ENCODE measurements at places on chromosomes 7 and 10.
A peak's percentile ranks its signal among the peaks of the same experiment; 100 is the strongest.

DNA sequence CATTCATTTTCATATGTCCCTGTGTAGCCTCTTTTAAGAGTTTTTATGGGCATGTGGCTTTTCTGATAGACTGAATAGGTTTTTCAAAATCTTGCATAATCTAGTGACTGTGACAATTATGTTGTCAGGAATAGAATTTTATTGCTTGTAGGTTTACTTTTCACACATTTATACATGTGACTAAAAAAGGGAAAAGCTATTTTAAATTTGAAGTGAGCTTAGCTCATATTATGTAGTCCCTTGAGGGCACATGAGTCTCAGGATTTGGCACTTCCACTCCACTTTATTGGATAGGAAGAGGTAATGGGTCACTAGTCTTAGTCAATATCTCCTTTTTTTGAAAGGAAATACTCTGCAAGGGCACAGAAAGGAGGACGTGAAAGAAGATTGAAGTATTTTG, 247.3 kb downstream of the SUGCT start:
- no peak for DNase-seq

DNA sequence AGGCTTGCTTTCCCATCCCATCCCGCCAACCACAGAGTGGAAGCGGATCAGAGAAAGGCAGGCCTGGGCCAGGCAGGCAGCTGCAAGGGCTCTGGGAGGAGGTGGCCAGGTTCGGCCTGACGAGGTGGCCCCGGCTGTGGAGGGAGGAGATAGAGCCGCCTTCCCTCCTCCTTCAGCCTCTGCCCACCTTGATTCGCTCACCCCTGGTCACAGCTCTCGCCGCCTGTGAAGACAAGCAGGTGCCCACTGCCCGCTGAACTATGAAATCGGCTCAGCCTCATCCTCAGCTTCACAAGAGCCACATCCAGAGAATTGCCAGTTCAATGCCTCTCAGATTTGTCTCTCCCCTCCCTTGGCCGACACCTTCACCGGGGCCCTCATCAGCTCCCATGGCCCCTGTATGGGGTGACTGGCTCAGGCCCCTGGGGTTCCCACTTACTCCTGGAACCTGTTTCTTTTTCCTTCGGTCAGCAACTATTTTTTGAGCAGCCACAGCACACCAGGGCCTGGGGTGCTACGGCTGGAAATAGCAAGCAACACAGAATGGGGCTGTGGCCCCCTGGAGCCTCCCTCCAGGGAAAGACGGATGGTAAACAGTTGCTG, 80.0 kb upstream of the CHST15 start:
- DNase-seq: no peak

GRCh38 chr7:129279757-129280156, 54.9 kb downstream of the AHCYL2 start:
- DNase-seq: no peak

DNA sequence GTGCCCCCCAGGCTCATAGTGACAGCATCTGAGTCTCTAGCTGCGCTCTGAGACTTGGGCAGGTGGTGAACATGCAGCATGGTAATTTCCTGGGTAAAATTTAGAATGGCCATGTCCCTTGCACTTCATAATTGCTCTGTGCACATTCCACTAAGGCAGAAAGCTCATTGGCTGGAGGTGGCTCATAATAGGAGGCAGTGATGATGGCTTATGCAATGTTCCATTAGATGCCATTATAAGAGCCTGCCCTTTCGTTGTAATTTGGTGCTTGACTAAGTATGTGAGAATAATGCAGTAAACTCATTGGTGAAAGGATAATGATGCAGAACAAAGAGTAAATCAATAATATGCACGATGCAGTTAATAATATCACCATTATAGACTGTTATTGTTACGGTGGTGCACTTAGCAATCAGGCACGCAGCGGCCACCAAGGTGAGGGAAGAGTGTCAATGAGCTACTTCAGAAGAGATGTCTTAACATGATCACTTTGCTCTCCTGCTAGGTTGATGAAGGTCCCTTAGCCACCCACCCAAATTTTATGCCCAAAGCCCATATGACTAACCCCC, 545.9 kb downstream of the KCNMA1 start:
- DNase-seq: no peak

DNA sequence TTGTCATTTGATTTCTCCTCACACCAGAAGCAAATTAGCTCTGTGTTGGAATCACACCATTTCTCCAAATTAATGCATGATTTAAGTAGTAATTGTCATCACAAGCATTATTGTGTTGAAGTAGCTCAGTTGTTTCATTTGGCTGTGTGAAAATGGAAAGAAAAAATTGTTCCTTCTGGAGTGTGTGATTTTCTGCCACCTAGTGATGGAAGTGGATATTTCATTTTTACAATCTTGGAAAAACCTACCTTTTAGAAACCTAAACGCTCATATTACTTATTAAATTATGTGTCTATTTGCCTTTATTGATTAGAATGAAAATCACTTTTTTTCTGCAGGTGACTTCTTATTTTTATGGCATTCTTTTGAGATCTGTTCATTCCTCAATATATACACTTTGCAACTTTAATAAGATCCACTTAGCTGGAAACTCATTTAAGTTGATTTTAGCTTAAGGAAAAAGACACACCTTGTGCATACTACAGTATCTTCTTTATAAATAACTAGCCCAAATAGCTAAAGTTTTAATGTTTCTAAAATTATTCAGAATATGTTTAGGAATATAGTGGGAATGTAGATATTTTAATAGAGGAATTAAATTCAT, 50.0 kb downstream of the SRI start:
- DNase-seq: no peak

DNA sequence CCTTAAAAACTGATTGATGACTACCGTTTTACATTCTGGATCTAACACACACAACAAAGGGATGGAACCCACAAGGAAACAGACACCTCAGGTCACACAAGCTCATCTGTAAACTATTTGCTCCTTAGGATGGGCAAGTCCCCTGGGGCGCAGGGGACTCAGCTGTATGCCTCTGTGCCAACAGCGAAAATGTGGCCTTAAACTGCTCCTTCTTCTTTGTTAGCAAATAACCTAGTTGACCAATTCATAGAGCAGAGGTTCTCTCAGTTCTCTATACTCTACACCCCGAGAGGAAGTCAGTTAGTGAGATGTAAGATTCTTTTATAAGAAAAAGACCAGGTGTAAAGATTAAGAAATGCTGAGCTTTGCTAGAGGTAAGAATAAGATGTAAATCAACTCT, 181.9 kb upstream of the PRSS58 start:
- no peak for DNase-seq

DNA sequence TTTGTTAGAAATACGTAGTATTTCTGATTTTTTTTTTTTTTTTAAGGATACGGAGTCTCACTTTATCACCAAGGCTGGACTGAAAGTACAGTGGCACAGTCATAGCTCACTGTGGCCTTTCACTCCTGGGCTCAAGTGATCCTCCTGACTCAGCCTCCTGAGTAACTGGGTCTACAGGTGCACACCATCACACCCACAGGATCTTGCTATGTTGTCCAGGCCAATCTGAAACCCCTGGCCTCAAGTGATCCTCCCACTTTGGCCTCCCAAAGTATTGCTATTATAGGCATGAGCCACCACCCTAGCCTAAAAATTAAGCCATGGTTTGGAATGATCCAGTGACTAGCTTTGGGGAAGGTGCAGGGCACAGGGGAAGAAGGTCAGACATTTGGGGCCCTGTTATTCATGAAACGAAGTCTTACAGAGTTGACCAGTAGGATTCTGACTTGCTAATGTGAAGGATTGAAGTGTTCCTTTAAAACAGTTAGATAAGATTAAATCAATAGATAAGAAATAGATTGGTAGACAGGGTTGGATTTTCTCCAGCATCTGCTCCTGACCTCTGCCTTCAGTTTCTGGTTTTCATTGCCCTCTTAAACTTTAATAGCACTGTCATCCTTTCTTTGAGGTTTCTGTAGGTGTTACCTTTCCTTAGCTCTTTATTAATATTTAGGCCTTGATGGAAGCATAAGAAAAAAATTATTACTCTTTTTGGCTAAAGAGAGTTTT, 121.6 kb downstream of the LRRC4 start:
- DNase-seq: no peak

- DNase-seq: peak; percentile 56
Observed at GRCh38 chr10:59808896-59809643, 55.8 kb upstream of the MRLN start.

- no peak for DNase-seq
Observed at GRCh38 chr7:37394158-37394557, 54.5 kb downstream of the ELMO1 start.

DNA sequence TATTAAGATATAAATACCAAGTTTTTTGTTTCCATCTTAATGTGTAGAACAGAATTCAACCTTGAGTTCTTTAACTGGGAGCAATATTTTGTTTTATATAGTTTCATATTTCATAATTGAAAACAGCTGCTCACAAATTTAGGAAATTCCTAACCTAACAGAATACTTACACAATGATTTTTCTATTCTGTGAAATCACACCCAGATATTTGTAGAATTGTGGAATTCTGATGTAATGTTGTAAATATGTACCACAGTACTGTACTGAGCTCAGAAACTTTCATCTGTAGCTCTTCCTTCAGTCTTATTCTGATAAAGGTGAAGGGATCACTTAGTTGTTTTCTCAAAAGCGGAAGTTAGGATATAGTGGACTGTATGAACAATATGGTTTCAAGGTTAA, 143.4 kb upstream of the GLI3 start:
- DNase-seq: no peak

DNA sequence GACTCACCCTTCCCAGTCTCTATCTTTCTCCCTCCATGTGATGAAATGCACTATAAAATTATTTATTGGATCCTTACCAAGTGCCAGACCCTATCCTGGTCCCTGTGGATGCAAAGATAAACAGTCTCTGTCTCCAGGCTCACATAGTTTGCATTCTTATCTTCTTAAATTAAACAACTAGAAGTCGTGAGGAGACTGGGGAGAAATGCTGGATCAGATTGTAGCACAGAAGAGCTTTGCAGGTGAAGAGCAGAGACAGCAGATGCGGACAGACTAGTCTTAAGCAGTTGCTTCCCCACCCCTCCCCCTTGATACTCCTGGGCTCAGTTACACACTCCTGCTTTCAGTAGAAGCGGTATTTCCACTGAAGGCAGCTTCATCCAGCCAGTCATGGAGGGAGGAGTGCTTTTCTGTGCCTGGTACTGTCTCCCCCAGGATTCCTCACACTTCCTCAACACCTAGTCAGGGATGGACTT, 20.8 kb upstream of the CDK1 start:
- DNase-seq: no peak

DNA sequence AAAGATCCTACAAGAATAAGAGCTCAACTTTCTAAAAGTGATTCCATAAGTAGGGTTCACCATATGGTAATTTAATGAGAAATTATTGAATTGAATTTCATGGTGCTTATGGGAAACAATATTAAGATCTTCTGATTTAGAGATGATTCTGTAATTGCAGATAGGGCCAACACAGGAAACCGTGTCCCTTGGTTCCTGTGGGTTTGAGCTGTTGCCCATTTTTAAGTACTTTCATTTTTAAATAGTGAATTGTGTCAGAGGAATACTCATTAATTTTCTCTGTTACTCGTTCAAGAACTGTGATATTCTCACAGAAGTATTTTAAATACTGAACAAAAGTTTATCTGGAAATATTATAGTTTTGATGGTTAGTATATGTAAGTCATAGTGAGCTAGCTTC, 129.2 kb downstream of the SRI start:
- DNase-seq: no peak

GRCh38 chr7:120431016-120431415, 158.0 kb downstream of the KCND2 start:
- DNase-seq: no peak

DNA sequence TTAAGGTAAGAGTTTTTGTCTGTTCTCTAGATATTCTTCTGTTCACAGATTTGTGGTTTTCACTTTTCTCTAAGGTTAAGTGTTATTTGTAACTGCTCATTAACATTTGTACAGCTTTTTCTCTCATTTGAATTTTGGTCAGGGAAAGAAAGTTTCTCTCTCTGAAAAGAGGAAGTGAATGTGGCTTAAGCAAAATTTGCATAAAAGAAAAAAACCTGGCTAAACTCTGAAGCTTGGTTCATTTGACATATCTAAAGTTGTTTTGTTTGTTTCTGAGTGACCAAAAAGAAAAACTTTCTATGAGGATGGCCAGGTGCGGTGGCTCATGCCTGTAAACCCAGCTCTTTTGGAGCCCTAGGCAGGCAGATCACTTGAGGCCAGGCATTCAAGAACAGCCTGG, 22.0 kb upstream of the SLC26A4 start:
- DNase-seq: no peak

GRCh38 chr7:46776790-46777189, 805.1 kb downstream of the TNS3 start:
- DNase-seq: no peak

GRCh38 chr10:108434559-108435252, 1270.2 kb upstream of the SORCS1 start:
- no peak for DNase-seq

- DNase-seq: no peak
Observed at GRCh38 chr10:1557081-1557480, 180.2 kb downstream of the ADARB2 start.

DNA sequence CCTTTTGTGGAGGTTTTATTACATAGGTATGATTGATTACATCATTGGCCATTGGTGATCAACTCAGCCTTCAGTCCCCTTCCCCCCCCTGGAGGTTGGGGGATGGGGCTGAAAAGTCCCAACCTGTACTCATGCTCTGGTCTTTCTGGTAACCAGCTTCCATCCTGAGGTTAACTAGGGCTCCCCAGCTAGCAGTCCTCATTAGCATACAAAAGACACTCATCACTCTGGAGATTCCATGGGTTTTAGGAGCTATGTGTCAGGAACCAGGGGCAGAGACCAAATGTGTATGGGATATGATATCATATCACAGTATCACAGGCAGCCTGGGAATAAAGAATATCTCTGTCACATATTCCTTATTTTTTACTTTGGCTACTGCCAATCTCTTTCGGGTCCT, 13.6 kb downstream of the CCSER2 start:
- DNase-seq: no peak

DNA sequence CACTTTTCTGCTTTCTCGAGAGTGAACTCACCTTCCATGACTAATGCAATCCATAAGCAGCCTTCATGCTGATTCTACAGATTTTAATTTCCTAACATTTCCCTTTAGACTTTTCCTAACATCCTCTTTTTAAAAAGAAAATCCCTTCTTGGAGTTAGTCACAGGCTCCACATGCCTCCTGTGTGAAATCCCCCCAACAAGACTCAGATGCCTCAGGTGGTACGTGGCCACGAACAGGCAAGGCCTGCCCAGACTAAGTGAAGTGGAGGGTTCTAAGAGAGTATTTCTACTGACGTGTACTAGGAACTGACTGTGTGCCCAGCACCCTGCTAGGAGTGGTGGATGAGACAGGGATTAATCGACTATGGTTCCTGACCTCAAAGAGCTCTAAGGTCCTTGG, 125.9 kb upstream of the HPS1 start:
- DNase-seq: no peak

DNA sequence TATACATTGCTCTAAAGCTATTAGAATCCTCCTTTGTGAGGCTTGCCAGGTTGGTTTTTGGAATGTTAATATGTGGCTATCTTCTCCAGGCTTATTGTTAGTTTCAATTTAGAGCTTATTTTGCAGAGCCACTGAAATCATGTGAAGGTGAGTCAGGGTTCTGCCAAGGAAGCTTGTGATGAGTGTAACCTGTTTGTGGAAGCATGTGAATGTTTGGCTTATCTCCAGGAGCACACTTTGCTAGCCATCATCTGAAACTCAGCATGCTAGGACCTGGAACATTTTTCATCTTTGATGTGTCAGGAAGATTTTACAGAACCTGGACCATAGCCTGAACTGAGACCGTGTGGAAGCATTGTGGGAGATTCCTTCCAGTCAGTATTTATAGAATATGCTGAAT, 197.3 kb downstream of the PPP1R9A start:
- no peak for DNase-seq
